ENCODE measurements at places on chromosomes 3 and 15.

- DNase-seq, result no peak
These were observed 111.5 kb upstream of the PPP2R3A start for GRCh38 chr3:135853981-135854380.

DNA sequence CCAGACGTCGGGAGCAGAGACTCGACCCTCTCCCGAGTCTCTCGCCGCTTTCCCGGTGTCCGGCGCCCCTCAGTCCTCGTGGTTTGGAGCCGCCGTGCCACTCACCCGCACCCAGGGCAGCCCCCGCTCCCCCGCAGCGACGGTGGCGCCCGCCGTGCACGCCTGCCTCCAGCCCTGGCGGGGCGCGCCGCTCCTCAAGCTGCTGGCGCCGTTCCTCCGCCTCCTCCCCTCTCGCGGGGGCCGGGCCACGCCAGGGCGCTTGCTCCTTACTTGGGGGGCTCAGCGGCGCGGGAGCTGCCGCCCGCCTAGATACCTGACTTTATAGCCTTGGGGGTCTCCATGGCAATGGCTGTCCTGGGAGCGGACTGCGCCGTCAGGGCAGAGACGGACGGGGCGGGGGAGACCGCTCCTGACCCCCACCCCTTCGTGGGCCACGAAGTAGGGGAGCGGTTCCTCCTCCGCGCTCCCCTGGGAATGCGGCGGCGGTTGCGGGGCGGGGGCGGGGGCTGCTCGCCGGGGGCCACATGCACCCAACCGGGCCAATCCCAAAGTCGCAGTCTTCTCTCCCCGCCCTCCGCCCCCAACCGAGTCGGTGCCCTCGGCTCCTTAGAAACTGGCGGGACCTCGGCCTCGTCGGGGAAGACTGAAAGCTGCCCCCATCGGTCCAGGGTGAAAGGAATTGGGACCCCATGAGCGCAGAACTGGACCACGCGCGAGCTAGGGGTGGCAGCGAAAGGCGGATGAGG, at the start of gene ANKRD63:
TSS of gene ANKRD63 (minus strand) at position 196 of the 746 bp plus-strand sequence. CDS start 478 bp downstream, outside the sequence.
- no peak for DNase-seq

GRCh38 chr15:43052860-43053259, 53.0 kb downstream of the UBR1 start:
- DNase-seq, result no peak

- no peak for DNase-seq
These were observed at the start of gene NAALADL2 for GRCh38 chr3:174859114-174859735. Gene NAALADL2, plus strand, starts transcription at chr3:174859334.

DNA sequence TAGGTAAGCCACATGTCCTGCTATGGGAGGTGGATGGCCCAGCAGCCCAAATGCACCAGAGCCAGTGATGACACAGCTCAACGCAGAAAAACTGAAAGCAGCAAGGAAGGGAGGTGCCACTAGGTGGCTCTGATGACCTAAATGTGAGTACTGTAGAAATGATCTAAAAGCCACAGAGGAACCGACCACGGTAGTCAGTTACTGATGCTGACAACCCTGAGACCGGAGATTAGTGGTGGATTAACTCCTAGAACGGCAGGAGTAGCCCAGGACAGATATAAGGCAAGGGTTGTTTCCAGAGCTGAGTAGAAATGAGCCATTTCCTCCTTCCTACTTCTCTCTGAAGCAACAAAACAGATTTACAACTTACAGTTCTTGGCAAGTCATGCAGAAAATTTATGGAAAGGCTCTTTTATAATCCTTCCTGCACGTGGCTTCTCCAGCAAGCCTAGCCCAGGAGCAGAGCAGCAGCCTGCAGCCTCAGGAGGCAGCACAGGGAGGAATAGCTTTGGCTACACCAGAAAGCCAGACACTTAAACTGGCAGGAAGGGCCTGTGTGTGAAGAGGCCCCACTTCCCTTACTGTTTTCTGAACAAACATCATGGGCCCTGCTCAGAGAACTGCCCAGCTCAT, 13.1 kb downstream of the FBXL22 start:
- no peak for DNase-seq

GRCh38 chr15:31149088-31149505, 47.6 kb upstream of the TRPM1 start:
- DNase-seq, result no peak

- DNase-seq, result no peak
These were observed 40.5 kb upstream of the PLCL2 start for GRCh38 chr3:16844222-16844621.

DNA sequence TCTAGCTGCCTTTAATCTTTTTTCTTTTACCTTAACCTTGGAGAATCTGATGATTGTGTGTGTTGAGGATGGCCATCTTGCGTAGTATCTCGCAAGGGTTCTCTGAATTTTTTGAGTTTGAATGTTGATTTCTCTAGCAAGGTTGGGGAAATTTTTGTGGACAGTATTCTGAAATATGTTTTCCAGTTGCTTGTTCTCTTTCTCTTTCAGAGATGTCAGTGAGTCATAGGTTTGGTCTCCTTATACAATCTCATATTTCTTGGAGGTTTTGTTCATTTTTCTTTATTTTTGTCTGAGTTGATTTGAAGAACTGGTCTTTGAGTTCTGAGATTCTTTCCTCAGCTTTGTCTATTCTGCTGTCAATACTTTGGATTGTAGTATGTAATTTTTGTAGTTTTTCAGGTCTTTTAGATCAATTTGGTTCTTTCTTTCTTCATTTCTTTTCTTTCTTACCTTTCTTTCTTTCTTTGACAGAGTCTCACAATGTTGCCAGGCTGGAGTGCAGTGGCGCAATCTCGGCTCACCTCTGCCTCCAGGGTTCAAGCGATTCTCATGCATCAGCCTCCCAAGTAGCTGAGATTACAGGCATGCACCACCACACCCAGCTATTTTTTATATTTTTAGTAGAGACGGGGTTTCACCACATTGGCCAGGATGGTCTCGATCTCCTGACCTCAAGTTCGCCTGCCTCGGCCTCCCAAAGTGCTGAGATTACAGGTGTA, 366.4 kb upstream of the RASGRP1 start:
- no peak for DNase-seq

DNA sequence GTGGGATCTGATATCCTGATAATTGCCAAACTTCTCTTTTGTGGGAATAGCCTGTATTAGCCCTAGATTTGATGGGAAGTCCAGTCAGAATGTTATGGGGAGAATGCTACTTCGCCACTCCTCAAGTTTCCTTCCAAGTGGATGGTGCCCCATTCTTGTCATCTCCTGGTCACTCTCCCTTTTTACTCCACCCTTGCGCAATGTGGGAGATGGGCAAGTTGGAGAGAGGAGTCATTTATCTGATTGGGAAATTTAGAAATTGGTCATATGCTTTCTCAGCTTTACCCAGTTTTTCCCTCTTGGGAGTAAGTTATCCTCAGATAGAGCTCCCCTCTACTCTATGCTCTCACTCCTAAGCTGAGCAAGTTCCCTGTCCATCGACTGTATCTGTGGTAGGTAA, 14.4 kb downstream of the FANCD2OS start:
- no peak for DNase-seq

DNA sequence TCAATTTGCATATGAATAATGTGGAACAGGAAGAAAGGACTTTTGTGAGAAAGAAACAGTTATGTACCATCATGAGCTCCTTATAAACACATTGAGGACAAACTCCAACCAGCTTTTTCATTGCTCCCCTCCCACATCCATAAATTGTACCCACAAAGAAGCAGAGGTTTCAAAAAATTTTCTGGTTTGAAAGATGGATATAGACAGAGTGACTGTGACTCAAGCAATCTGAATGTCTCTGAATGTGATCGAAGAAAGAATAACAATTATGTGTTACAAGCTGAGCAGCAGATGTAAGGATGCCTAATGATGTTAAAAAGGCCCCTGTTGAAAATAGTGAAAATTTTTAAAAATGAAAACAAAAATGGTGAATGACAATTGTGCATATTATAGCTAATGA, 127.4 kb downstream of the TFG start:
- no peak for DNase-seq

- no peak for DNase-seq
These were observed 18.9 kb downstream of the PEX5L start for GRCh38 chr3:180017846-180018245.

DNA sequence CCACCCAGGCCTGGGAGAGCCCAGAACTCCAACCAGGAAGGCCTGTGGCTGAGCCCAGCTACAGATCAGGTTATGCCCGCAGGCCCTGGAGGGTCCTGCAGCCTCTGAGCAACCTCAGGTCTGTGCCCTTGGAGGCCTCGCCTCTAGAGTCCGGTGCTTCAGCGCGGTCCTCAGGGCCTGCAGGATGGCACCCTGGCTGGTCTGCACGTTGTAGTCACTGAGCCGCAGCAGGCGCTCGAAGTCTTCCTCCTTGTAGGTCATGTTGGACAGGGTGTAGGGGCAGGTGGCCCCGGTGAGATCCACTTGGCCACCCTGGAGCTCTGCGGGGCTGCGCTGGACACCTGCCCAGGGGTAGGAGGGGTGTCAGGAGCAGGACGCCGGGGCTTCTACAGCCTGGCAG, 25.8 kb downstream of the PLA2G4D start:
- no peak for DNase-seq

GRCh38 chr3:156259896-156260295, 139.5 kb downstream of the KCNAB1 start:
- no peak for DNase-seq

- DNase-seq, result no peak
These were observed 62.9 kb downstream of the RPLP1 start for GRCh38 chr15:69515508-69515907.

GRCh38 chr3:135182364-135182998, 387.4 kb downstream of the EPHB1 start:
- DNase-seq, result no peak

DNA sequence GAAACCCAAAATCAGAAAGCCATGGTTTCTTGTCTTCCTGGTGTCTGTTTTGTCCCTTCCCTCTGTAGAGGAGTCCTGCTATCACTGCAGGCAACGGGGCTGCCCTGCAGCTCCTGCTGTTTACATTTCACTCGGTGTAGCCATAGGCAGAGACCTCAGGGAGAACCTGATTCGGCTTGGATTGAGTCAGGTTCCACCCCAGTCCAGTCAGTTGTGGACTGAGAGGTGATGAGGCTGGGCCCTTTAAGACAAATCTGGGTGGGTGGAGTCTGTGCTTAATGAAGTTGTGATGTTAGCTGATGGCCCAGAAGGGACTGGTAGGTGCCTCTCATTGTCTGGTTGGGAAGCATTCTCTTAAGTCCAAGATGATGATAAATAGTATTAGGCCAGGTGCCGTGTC, 35.7 kb downstream of the FLNB start:
- DNase-seq, result no peak

DNA sequence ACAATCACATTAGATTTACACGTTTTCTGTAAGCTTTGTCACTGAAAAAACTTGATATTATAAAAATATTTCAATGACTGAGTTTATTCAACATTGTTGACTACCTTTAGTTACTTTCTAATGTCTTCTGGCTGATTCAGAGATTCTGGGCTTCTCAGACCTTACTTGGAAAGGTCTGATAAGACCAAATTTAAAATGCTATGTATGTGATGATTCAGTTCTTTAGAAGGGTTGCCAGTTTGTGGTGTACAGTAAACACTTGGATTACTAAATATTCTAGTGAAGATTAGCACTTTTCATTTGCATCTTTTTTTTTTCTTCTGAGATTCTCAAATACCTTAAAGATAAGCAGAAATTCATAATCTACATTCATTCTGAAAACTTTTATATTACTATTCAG, 49.8 kb downstream of the SGO1 start:
- DNase-seq, result no peak

GRCh38 chr3:27360113-27361078, 8.8 kb downstream of the NEK10 start:
- DNase-seq, result no peak

GRCh38 chr15:68601206-68602197, 22.7 kb downstream of the CORO2B start:
- DNase-seq, result no peak

GRCh38 chr3:69044608-69045007, 7.5 kb downstream of the TMF1 start:
- no peak for DNase-seq

- no peak for DNase-seq
These were observed 167.2 kb downstream of the MAGI1 start for GRCh38 chr3:65871305-65872141.

DNA sequence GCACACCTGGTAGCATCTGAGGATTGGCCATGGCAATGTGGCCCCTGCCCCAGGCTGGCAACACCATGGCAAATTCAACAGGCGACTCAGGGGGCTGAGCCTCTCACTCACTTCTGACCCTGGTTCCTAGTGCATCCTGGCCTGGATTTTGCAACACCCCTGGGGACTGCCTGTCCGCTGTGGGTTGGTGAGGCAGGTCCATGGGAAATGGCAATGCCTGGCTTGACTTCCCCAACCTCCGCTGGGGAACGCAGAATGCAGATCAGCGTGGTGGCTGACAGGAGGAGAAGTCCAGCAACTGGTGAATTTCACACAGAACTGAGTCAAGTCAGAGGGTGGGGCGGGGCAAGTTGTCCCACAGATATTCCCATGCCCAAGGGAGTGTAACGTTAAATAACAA, 3.9 kb upstream of the PSTPIP1 start:
- no peak for DNase-seq

DNA sequence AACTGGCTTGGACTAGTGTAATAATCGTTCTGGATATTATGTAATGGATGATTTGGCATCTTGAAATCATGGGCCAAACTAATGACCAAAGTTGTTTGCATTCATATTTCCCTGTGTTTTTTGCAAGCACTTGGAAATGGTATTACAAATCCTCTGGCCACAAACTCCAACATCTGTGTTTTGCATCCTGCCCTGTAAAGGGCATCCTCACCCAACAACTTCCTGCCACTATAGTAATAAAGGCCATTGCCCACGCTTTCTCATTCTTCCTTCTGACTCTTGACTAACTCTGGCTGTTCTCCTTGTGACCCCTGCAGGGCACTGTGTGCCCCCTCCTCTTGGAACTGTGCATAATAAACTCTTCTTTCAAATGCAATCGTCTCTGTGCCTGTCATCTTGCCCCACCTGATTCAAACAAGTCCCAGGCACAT, 25.4 kb upstream of the PSMD6 start:
- DNase-seq, result no peak

GRCh38 chr3:15562560-15562959, 38.8 kb downstream of the HACL1 start:
- DNase-seq, result no peak

- DNase-seq, result no peak
These were observed 515.3 kb downstream of the EPHB1 start for GRCh38 chr3:135310317-135310716.

DNA sequence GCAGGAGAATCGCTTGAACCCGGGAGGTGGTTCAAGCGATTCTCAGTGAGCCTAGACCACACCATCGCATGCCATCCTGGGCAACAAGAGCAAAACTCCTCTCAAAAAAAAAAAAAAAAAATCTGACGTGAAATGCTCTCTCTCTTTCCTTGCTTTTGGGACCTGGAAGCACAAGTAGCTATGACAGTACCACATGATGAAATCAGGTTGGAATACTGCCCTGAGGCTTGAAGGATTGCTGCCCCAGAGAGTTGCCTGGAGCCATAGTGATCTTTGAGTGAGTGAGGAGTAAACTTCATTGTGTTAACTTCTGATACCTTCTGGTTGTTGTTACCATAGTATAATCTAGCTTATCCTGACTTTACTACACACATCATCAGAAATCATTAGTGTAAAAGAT, 23.3 kb downstream of the AKAP13 start:
- DNase-seq, result no peak

DNA sequence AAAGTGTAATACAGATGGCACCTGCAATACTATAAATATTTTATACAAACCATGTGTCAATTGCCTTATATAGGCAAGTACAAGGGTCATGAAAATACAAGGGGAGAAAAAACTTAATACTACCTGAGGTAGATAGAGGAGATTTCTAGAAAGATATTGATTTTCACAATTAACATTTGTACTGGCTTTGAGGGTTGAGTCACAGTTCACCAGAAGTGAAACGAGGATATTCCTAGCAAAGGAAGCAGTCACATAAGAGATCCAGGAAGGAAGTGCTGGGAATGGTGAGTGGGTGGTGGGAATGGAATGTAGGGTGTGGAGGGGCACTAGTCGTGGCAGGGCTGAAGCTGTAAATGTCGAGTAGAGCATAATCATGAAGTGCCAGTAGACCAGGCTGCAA, 108.7 kb downstream of the P2RY1 start:
- no peak for DNase-seq
